B cell (primary cell): ENCODE measurements at places on chromosomes 1 and 21. TPM values are rescaled to one million over a fixed set of nuclear protein-coding genes. Genes with fewer than 3 reads are reported as not detected.

RIMKLA gene
- total RNA-seq: not detected in 2 replicates

PTGS2 gene
- 0.07 TPM in 1 of 2 replicates, not detected in the other for total RNA-seq

GRCh38 chr21:31352836-31353235 is 8.8 kb upstream of the TIAM1 start:
- DNase-seq: no peak

SLC44A3 gene
- not detected in 2 replicates for total RNA-seq

DNA sequence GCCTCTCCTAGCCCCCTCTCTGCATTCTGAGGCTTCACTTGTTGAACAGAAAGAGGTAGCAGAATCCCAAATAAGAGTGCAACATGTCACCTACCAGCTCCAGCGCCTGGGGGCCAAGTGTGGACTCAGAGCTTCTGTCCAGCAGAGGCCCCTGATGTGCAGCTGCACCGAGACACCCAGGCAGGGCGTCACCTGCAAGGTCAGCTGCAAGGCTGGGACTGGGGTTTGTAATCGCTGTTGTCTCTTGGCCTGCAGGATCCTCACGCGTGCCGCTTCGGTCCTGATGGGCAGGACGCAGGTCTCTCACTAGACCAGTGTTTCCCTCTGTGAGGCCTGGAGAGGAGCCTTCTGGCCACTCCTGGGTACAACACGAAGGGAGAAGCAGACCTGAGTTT is 4.3 kb upstream of the SLX9 start:
- DNase-seq: no peak

DNA sequence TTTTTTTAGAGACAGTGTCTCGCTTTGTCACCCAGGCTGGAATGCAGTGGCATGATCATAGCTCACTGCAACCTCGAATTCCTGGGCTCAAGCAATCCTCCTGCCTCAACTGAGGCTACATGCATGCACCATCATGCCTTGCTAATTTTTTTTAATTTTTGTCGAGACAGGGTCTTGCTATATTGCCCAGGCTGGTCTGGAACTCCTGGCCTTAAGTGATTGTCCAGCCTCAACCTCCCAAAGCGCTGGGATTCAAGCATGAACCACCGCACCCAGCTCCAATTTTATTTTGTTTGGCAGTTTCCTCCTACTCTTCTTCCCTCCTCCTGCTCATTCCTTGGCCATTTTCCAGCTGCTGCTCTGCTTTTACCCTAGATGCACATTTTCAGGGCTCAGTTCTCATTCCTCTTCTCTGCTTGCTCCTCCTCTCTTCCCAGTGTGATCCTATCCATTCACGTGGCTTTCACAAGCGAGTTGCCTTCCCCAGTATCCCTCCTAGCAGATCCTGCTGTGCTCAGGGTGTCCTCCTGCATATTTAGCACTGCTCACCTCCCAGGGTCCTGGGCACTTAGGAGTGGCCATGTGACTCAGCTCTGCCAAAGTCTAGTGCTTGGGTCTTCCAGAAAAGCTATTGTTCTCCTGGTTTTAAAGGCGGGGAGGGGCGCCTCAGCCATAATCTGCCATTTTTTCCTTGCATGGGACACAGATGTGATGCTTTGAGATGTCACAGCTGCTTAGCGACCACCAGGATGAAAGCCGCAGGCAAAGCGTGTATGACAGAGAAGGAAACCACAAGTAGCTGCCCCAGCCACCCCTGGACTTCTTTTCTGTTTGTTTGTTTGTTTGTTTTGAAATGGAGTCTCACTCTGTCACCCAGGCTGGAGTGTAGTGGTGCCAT is 33.7 kb downstream of the PSEN2 start:
- DNase-seq: no peak

- DNase-seq: no peak
Observed at GRCh38 chr1:27912429-27912828, 22.4 kb upstream of the SMPDL3B start.

CFAP45 gene
- 1.7 and 2.4 TPM in 2 replicates for total RNA-seq
